ENCODE measurements at places on chromosomes 3 and 15.

DNA sequence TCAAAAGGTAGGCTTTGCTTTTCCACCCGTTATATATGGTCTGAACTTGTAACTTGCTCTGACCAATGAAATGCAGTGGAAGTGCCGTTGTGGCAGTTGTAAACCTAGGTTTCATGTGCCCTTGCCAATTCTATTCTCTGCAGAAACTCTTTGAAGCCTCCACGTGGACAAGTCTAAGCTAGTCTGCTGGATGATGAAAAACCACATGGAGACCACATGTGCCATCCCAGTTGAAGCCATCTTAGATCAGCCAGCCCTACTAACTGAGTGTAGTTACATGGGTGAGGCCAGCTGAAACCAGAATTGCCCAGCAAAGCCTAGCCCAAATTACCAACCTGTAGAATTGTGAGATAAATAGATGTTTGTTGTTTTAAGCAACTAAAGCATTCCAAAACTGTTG, 183.7 kb upstream of the KCNH8 start:
- DNase-seq = no peak

- peak; percentile 88 for DNase-seq
Observed at GRCh38 chr3:12175844-12176453, 17.2 kb upstream of the TIMP4 start.

GRCh38 chr15:76337059-76337695, 604 bp downstream of the ISL2 start:
- peak; percentile 87 for DNase-seq

DNA sequence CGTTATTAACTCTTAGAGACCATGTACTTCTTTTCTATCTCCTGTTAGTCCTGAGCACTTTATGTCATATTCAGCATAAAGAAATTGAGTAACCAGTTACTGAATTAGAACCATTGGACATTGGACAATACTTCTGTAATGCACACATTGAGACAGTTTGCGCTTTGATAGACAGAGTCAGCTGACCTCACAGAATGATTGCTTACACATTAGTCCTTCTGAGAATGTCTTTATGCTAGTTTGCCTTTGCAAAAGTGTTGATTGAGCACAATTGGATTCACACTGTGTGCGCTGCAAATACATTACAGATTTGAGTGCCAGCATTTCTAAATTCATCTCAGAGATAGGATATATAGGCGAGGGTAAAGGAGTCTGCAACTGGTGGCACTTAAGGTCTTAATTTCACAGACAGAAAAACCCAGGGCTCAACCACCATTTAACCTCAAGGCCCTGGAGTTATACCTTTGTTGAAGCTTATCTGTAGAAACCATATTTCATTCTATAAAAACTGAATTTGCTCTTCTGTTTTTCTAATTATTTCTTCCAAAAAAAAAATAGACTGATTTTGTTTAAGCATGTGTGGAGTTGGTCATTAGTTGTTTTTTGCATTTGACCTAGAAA, 3.8 kb downstream of the SERPINI1 start:
- no peak for DNase-seq

DNA sequence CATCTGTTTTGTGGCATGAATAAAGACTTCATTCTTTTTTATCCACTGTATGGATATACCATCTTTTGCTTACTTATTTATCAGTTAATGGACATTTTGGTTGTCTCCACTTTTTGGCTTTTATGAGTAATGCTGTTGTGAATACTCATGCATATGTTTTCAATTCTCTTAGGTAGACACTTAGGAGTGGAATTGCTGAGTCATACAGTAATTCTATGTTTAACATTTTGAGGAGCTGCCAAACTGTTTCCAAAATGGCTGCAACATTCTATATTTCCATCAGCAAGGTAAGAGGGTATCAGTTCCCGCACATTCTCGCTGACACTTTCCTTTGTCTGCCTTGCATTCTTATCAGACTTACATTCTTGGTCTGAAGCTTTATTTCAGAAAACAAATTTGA, 191.1 kb downstream of the WNT5A start:
- no peak for DNase-seq

GRCh38 chr3:166360720-166361119, 523.5 kb upstream of the BCHE start:
- no peak for DNase-seq

DNA sequence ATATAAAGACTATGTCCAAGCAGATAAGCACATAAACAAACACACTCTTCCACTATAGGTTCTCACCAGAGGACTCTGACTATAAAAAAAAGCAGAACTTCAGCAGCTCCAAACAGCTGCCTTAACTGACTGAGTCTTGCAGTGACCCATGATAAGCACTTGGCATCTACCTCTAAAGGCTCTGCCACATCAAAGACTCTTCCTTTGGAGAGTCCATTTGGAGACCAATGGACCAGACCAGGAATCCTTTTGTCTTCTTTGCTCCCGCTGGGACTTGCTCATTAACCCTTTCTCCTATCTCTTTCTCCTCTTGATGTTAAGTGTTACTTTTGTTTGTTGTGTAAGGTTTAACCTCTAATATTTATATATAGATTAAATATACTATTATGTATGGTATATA, 424.1 kb downstream of the RSL24D1 start:
- no peak for DNase-seq

DNA sequence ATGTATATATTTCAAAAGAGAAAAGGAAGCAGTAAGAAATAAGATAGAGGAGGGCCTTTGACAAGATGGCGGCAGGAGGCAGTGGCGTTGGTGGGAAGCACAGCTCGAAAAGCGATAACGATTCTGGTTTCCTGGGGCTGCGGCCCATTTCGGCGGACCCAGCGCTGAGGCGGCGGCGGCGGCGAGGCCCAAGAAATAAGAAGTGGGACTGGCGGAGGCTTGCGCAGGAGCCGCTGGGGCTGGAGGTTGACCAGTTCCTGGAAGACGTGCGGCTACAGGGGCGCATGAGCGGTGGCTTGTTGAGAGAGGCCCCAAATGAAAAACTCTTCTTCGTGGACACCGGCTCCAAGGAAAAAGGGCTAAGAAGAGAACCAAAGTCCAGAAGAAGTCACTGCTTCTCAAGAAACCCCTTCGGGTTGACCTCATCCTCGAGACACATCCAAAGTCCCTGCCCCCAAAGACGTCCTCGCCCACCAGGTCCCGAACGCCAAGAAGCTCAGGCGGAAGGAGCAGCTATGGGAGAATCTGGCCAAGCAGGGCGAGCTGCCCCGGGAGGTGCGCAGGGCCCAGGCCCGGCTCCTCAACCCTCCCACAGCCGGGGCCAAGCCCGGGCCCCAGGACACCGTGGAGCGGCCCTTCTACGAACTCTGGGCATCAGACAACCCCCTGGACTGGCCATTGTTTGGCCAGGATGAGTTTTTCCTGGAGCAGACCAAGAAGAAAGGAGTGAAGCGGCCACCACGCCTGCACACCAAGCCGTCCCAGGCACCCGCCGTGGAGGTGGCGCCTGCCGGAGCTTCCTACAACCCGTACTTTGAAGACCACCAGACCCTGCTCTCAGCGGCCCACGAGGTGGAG, 624.3 kb downstream of the MCTP2 start:
- no peak for DNase-seq

DNA sequence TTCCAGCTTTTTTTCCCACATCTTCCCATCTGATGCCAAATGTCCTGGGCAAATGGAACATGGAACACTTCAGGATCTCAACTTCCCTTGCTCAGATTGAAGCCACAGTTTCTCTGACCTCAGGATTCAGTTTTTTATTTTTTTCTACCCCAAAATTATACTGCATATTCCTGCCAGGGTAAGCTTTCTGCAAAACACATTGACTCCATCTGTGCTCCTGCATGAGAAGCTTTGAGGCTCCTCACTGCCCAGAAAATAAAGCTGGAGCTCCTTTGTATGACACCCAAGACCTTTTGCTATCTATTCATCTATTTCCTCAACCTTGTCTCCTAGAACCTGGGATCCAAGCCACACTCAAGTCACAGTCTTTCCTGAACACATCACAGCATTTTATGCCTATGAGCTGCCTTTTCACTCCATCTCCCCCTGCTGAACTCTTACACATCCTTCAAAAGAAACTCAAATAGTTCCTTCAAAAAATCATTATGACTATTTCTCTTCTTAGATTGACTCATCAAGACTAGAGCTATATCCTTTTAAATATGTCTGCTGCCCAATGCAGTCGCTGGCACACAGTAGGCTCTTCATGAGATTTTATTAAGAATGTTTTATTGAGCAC, 57.4 kb upstream of the PSMD6 start:
- no peak for DNase-seq

DNA sequence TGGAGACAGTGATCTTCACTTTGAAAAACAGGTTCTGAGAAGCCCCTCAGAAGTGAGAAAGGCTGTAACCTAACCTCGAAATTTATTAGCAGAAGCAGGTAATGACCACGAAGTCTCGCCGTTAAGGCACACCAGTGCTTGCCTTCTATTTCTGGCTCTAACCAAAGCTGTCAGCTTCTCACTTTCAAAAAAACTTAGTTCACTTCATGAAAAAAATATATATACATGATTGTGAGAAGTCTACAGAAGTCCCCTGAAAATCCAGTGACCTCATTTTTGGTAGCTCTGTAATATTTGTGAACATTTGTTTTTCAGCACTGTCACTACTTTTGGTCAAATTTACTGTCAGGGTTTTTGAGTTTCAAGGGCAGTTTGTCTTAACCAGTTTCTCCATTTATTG, 19.1 kb upstream of the AKAP13 start:
- DNase-seq = no peak

DNA sequence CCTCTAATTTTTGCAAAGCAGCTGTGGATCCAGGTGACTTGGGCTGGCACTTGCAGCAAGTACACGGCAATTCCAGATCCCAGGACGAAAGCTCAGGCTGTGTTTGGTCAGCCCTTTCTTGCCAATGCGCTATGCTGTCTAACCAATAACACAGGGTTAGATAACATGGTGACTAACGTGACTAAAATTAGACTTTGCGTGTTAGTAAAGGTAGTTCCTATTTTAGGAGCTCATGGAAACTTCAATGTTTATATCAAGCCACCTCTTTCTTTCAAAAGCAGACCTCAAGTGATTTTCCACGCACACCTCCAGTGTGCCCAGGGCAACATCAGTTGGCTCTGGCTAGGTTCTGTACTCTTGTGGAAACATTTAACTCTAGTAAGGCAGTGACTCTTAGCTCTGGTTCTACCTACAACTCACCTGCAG, 32.5 kb downstream of the CDCP1 start:
- no peak for DNase-seq

GRCh38 chr15:64742921-64743320, 32.5 kb downstream of the RBPMS2 start:
- no peak for DNase-seq

GRCh38 chr3:29693863-29694262, 413.0 kb downstream of the RBMS3 start:
- no peak for DNase-seq

- DNase-seq = no peak
Observed at GRCh38 chr15:63476229-63476632, 28.2 kb upstream of the USP3 start.

- DNase-seq = no peak
Observed at GRCh38 chr15:48414015-48414414, 82.8 kb downstream of the DUT start.

- no peak for DNase-seq
Observed at GRCh38 chr15:70080347-70080746, 17.4 kb downstream of the TLE3 start.

DNA sequence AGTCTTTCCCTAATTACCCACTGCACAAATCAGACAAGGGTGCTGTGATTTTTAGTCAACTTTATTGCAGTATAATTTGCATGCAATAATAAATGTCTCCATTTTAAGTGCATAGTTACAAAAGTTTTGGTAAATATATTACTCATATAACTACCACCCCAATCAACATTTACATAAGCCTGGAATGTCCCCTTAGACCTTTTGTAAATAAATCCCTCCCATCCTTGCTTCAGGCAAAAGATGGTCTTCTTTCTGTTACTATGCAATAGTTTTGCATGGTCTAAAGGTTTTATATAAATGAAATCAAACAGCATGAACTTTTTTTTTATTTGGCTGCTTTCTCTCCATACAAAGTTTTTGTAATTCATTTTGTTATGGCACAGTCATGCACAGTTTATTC, 235.4 kb downstream of the PYDC2 start:
- no peak for DNase-seq

DNA sequence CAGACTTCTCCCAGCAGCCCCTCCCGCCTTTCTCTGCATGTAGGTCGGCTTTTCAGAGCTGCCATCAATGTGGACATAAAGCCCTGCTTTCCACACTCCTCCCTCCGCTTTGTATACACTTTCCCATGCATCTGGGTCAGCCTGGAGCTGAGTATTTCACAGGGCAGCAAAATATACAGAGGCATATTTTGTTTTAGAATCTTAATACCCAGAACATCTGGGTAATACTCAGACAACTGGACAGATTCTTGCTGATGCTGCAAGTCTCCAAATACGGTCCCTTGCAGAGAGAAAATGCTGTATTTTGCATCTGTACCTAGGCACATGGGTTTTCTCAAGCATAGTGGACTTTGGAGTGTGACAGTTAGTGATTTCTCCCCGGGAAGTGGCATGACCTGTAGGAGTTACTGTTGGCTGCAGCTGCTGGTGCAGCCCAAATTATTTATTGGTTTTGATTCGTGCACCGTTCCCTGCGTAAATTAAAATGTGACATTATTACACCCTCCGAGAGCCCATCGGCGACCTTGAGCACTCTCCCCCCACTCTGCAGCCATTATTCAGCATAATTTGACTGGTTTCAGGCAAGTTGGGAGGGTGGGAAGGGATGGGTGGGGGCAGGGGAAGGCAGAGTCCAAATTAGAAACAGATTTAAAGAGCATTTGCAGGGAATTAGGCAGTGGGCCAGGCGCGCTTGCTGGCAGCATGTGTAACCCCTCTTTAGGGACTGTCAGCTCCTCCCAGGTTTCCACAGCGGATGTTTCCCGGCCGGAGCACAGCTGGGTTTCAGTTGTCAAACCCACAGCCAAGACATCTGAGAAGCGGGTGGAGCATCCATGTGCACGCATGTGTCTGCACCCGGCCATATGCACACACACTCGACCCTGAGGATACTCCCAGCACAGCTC, 100.8 kb downstream of the CPN2 start:
- DNase-seq = no peak

GRCh38 chr15:41493902-41494189, 172 bp downstream of the ITPKA start:
- no peak for DNase-seq

DNA sequence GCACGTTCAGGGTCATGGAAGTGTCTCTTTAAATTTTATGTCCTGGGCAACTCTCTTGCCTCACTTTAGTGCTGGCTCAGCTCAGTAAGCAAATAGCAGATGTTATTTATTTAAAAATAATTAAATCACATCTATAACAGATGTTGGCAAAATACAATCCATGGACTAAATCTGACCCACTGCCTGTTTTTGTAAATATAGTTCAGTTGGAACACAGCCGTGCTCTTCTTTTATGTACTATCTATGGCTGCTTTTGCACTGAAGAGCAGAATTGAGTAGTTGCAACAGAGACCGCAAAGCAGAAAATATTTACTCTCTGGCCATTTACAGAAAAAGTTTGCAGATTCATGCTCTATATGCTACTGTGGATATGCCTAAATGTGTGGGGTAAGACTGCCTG, 79.2 kb downstream of the SAMMSON start:
- no peak for DNase-seq

DNA sequence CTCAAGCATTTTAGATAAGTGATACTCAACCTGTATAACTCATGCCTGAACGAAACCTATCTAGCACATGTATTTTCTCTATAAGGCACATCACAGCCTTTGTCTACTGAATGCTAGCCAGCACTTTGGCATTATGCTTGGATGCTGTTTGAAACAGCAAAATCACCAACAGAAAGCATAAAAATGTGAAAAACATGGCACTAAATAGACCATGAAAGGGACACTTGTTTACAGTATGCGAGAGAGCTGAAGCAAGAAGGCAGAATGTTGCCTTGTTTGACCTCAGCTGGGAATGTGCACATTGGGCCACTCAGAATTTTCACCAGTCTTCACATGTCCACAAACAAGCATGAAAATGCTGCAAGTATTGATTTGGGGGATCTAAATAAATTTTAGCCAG, 59.5 kb downstream of the MINDY2 start:
- DNase-seq = no peak

All from HuH-7 (cell line).